ENCODE measurements at places on chromosomes 5 and 9.

DNA sequence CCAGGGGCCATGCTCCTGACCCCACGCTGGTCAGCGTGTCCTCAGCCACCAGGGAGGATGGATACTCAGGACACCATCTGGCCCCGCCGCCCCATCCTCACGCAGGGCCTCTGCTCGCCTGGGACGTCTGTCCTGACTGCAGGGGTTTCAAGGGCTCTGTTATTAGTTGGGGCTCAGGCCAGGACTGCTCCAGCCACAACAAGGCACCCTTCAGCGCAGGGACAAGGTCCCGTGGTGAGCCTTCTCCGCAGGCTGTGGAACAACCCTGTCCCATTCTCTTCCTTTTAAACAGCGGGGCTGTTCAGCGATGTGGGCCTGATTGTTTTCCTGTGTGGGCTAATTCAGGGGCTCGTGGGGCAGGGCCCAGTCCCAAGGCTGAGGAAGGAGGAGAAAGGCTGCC is 61.6 kb downstream of the SEMA4D start:
- DNase-seq: no peak

DNA sequence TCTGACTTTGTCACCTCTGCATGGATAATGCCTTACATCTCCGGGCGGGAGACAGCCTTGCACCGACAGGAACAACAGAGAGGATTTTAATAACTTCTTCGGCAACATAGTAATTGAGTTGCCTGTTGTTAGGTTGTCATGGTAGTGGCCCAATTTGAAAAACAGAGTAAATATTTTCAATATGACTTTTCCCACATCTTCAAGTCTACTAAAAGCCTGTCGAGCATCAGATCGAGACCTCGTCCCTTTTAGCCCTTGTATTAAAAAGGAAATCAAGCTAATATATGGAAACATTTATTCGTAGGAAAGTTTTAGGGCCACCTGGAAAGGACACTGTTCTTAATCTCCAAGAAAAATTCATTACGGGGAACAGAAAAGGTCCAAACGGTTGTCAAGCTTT is 70.8 kb upstream of the FCN2 start:
- no peak for DNase-seq

DNA sequence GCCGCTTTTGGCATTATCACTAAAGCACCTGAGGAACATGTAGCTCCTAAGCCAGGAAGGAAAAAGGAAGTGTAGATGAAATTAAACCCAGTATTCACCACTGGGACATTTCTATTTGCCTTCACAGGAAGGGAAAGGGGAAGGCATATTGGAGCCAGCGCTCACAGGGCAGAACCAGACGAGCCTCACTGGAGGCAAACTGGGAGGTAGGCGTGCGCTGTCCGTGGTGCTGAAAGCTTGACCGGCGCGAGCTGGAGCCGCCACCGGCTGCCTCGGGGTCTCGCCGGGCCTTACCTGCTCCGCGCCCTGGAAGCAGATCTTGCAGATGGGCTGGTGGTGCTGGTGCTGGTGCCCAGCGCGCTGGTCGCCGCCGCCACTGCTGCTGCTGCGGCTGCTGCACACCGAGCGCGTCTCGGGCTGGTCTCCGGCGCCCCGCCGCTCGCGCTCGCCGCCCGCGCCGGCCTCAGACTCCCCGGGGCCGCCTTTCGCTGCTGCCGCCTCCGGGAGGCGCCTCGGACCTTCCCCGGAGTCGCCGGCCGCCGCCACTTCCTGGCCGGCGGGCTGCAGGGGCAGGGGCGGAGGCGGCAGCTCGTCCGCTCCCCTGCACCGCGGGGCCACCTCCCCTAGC is 732 bp downstream of the MARCHF11 start:
- DNase-seq: peak; percentile 2

DNA sequence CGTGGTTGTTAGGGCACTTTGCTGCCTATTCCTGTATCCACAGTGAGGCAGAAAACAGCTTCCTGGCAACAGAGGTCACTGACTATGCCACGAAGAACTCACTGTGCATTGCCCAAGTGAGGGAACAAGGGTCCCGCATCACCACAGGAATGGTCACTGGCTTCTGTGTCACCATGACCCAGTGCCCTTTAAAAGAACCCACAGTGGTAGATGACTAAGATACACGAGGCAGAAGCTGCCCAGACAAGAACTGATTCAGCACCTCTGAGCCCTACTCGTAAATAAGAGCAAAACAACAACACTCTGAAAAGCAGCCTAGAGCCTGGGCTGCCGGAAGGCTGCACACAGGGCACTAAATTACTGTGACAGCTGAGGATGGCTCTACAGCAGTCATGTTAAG is 236.6 kb upstream of the RASEF start:
- DNase-seq: no peak

- no peak for DNase-seq
Measured at GRCh38 chr9:80885894-80886293, 803.5 kb downstream of the TLE1 start.
